ENCODE measurements at places on chromosomes 6 and 20.
A peak's percentile ranks its signal among the peaks of the same experiment; 100 is the strongest.

- DNase-seq = no peak
These were observed 159.1 kb upstream of the TOP1 start for GRCh38 chr20:40869218-40870147.

DNA sequence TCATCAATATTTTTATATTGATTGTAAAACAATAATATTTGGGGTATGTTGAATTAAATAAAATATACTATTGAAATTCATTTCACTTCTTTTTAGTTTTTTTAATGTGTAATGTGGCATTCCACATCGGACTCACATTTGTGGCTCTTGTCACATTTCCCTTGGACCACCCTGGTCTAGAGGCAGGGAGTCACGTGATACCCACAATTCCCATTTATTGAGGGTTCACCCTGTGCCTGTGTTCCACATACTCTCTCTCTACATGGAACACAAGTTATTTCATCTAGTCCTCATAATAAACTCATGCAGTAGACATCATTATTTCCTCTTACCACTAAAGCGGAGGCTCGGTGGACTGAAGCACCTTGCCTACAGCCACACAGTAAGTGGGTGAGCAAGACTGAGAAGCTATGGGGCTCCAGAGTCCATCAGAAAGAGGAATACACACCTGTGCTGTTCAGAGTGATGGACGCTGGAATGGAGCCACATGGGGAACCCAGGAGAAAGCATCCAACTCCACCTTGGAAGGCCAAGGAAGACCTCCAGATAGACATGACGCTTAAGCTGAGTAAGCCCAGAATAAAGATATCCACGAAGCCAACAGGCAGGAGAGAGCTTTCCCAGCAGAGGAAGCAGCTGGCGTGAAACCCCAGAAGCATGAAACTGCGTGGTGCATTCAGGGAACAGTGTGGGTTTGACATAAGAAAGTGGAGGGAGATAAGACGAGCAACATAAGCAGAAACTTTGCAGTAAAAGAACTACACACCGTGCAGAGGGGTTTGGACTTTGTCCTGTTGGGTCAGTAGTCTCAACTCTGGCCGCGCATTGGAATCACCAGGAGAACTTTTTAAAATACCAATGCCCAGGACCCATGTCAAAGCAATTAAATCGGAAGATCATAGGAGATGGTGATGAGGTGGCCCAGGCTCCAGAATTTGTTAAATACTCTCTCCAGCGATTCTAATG lies 49.5 kb downstream of the UNC5CL start:
- no peak for DNase-seq

- no peak for DNase-seq
These were observed 244.3 kb upstream of the ASCC3 start for GRCh38 chr6:101125380-101125971.

GRCh38 chr6:142378138-142378875 lies 76.5 kb downstream of the ADGRG6 start:
- no peak for DNase-seq

DNA sequence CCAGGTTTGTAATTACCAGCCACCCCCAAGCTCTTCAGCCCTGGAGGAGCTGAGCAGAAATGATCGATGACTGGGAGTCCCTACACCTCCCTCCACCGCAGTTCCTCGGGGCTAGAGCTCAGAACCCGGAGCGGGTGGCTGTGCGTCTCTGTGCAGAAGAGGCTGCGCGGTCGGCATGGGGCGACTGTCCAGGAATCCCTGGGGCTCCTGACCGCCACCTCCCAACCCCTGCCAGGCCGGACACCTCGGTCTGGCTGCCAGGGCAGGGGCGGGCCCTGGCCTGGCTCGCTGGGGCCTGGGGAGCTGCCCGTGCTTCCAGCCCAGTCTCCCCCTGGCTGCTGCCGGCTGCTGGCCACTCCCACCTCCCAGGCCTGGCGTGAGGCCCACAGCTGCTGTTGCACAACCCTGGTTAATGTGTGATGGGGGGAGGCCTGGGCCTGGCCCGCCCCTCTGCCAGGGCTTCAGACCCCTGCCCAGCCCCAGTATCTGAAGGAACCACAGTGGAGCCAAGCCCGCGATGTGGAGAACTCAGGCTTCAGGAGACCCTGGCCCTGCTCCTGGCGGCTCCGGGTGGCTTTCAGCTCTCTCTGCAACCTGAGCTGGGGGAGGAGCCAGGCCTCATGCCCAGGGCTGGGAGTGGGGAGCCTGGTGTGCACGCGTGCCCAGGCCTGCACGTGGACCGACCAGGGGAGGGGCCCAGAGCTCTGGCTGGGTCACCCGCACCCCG lies 1.2 kb downstream of the SLC2A4RG start:
- DNase-seq = peak; percentile 89

DNA sequence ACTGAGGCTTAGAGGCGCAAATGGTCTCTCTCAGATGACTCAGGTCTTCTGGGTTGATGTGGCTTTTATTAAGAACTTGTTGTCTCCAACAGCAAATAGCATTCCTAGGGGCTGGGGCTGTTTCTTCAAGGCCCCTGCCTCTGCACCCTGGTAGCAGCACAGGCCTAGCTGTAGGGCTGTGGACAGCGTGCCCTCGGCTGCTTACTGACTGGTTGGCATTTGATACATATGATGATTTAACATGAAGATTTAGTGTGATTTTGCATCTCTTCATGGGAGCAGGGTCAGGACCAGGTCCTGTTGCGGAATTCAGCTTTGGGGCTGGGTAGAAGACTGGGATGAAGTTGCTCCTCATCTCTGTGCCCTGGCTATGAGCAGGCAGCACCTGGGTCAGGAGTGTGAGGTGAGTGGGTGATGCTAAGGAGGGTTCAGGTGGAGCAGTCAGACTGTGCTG lies 24.3 kb upstream of the IER3 start:
- no peak for DNase-seq

GRCh38 chr20:41861772-41862422 lies 243.7 kb upstream of the CHD6 start:
- no peak for DNase-seq

- no peak for DNase-seq
These were observed 1293.3 kb downstream of the EPHA7 start for GRCh38 chr6:92126088-92126487.

DNA sequence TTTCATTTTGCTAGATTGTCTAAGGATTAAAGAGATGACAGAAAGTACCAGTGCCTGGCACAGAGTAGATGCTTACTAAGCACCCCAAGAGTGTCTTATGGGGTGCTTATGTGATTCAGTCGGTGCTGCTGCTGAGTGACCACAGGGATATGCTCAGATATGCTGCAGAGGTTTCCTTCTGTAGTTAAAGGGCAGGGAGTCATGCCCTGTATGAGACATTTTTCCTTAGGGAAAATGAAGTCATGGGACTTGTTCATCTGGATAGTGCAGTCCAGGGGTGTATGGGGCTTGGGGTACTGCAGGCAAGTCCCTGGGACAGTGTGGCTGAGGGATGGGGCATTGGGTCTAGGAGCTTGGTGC lies 25.1 kb downstream of the TOX2 start:
- DNase-seq = no peak

DNA sequence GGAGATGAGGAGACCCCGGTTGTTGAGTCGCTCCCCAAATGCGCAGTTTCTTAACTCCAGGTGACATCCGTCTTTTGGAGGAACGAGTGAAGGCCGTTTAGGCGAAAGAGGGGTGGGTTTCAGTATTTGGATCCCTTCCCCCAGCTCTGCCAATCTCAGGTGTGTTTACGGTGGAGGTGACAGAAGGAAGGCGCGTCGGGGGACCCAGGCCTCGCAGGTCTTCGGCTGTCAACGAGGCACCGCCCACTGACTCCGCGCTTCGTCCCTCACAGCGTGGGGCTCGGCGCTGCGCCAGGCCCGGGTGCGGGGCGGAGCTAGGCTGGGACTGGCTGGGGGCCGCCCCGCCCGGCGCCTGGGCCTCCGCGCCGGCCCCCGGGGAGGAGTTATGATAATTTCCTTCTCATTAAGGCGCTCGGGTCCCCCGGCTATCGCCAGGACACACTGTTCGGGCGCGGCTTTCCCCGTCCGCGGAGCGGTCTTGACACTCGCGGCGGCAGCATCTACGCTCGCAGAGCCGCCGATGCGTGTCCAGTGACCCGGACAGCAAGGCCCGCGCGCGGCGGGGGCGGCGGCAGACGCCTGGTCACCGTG lies at the start of gene TFAP2C:
TSS of gene TFAP2C (plus strand) at position 434 of the 591 bp plus-strand sequence. CDS start 239 bp downstream, outside the sequence.
- peak; percentile 63 for DNase-seq

GRCh38 chr6:157428427-157429202 lies 47.6 kb downstream of the ZDHHC14 start:
- no peak for DNase-seq

- no peak for DNase-seq
These were observed 65.6 kb downstream of the CAP2 start for GRCh38 chr6:17458966-17459365.

GRCh38 chr6:38639498-38640215 lies at the start of gene BTBD9:
Gene BTBD9, minus strand, starts transcription at chr6:38639929.
- peak; percentile 93 for DNase-seq

GRCh38 chr20:45957021-45957941 lies 14.7 kb downstream of the ZNF335 start:
- DNase-seq = no peak

DNA sequence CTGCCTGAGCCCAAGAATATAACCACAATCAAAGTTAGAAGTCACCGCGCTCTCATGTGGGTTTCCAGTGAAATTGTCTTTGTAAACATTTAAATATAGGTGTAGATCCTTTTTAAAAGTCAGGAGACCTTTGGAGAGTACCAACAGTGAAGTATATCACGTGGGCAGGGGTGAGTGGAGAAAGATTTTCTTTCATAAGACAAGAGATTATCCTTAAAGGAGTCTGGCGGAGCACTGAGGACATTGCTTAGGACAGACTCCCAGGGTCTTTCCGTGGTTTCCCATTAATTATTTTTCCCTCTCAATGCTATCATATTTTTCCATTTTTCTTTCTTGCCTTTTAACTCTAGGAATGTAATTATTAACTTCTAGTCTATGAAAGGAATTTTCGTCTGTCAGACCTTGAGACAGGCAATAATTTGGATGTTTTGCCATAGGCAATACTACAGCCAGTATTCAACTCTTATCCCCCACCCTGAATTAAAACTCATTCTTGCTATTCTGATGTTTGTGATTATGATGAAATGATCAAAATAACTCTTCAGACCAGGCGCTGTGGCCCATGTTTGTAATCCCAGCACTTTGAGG lies 31.4 kb downstream of the DCBLD1 start:
- DNase-seq = no peak
